ENCODE measurements at places on chromosomes 7 and 10. TPM values are rescaled to one million over a fixed set of nuclear protein-coding genes. Genes with fewer than 3 reads are reported as not detected.

Gene ASB4
- not detected for total RNA-seq

Gene OR13A1
- total RNA-seq, result 0.31 TPM

Gene STRA8
- total RNA-seq, result not detected

Gene FGFR2
- 65.8 TPM for total RNA-seq

Gene CCDC3
- 12.3 TPM for total RNA-seq

Gene TDRD1
- not detected for total RNA-seq

Measured in endodermal cell (in vitro differentiated cells).